Activated CD8-positive, alpha-beta memory T cell treated with anti-CD3 and anti-CD28 coated beads for 48 hours (primary cell): ENCODE measurements at places on chromosomes 3 and 15.

DNA sequence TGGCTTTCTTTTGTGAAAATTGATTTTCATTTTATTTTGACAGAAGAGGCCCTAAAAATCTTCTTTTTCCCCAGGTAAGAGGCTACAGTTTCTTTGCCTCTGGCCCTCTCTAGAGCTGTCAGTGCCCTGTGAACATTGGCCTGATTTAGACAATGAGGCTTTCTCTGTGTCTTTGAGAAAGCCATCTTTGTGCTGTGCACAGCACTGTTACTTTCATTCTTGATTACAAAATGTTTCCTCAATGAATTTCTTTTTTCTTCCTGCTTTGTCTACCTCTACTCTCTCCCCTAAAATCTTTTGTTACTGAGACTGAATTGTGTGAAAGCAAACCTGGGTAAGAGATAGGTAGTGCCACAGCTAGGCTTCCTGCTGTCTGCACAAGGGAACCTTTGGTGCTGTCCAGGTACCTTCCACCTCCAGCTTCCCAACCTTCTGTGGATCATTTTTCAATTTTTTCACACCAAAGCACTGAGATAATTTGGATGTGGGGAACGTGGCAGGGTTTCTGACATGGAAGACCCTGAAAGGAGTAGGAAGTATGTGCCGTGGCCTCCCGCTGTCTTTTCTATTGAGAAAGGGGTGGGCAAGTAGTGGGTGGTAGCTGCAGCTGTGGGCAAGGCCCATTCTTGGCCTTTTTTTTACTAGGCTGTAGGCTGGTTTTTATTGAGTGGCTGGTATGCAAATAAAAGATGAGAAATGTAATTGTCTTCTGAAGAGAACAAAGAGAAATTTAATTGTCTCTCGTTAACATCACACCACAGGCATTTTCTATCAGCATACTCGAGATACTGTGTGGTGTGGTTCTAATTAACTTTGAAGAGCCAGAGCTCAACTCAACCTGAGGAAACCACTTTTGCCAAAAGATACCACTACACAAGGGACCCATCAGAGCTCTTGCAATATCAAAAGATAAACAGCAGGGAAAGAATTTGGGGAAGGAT lies 21.0 kb downstream of the RAB8B start:
- DNase-seq = no peak

- DNase-seq = no peak
Observed at GRCh38 chr3:140081887-140082286, 146.9 kb downstream of the CLSTN2 start.

DNA sequence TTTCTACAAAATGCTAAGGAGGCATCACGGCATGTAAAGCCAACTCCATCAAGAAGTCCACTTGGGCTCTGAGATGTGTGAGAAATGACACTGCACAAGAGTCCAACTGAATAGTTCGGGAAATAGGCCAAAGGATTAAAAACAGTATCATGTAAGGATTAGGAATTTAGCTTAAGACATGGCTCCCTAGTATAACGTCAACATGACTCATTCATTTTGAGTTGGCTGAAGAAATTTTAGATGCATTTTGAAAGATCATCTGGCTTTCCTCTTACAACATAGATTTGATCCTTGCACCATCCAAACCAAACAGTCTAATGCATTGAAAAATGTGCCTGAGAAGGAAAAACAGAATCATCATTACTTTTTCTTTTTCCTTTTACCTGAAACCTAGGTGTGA lies 109.3 kb upstream of the MME start:
- DNase-seq = no peak

DNA sequence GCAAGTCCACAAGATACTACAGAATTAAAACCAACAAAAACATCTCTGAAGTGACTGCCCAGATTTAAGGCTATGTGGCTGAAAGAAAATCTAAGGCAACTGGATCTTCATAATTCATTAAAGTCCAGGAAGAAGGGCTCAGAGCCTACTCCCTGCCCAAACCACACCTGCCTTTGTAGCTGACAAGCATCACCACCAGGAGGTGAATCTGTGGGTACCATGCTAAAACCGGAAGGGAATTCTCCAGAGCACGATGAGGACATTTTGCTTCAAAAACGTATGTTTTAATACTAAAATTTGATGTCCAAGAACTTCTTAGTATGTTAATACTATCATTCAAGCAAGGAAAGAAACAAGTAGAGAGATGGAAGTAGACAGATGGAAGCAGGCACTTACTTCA lies 495.9 kb upstream of the NECTIN3 start:
- no peak for DNase-seq

- no peak for DNase-seq
Observed at GRCh38 chr3:43363621-43364266, 77.4 kb downstream of the SNRK start.

GRCh38 chr3:152245498-152246170 lies 23.1 kb upstream of the MBNL1 start:
- no peak for DNase-seq

DNA sequence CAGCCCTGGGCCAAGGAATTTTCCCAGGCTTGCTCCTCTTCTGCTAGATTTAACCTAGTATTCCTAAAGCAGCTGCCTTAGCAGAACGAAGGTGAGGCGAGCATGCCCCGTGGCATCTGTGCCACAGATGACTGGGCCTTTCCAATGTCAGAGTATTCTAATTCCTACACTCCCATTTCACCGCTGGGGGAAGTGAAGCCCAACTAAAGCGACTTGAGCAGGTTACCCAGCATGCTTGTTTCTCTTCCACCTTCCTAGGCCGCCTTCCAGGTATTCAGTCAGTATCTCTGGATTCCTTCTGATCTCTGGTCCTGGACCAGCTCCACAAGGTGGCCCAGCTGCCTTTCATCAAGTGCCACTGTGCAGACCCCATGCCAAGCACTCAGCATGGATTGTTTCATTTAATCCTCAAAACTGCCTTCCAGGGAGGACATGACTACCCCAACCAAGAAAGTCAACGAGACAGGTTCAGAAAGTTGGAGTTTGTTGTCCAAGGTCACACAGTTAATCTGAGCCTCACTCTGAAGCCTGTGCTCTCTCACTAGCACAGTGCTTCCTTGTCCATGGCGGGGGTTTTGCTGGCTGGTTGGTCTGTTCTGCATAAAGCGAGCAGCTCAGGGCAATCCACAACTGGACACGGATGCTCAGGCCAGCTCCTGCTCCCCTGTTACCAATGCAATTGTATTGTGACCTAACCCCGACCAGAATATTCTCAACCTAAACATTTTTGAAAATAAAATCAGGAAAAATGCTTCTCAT lies 15.1 kb downstream of the MYO5C start:
- DNase-seq = no peak

- no peak for DNase-seq
Observed at GRCh38 chr3:10337323-10338163, 16.6 kb upstream of the SEC13 start.

- no peak for DNase-seq
Observed at GRCh38 chr3:53166781-53167291, 5.8 kb downstream of the PRKCD start.

- no peak for DNase-seq
Observed at GRCh38 chr3:52456169-52456799, 880 bp downstream of the NISCH start.

DNA sequence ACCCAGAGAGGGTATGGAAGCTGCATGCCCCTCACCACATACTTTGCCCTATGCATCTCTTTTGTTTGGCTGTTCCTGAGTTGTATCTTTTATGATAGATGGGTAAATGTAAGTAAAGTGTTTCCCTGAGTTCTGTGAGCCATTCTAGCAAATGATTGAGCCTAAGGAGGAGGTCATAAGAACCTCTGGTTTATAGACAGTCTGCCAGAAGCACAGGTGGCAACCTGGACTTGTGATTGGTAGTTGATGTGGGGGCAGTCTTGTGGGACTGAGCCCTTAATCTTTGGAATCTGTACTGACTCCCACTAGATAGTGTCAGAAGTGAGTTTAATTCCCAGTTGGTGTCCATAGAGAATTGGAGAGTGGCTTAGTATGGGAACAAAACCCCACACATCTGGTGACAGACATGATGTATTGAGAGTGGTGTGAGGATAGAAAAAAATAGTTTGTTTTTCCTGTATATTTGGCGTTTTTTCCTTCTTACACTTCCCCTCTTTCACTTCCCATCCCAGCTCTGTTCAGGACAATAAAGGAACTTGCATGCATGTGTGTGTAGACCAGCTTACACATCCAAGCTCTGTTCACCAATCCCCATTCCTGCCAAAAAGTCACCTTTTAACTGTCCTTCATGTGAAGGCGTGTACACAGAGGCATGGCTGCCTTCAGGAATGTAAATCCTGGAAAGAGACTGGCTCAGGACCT lies 38.1 kb upstream of the SPPL2A start:
- DNase-seq = no peak

DNA sequence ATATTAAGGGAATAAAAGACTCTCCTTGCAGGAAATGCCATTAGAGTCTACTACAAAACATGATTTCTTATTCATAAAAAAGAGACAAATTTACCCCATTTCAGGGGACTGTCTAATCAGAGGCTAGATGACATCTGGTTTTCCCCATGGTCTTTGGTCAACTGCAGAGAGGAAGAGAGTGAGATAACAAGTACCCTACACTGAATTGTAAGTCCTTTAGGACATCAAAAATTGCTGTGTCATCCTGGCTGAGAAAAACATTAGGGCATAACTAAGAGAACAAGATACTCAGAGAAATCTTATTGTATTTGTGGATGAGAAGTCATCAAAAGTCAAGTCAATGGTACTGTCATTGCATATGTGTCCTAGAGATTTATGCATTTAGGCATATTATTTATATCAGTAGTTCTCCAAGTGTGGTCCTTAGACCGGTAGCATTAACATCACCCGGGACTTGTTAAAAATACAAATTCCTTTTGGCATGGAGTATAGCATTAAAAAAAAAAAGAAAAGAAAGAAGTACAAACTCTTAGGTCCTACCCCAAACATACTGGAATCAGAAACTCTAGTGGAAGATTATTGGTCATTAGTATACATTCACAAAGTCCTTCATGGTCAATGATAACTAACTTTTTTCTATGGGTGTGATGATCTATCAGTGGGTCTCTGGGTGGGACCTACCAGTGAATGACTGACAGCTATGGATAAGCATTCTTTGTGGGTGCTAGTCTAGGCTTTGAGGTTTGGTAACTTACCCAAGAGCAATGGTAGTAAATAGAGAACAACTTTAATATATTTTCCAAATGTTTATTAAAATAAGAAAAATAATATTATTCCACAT lies 29.0 kb upstream of the TBC1D5 start:
- no peak for DNase-seq

DNA sequence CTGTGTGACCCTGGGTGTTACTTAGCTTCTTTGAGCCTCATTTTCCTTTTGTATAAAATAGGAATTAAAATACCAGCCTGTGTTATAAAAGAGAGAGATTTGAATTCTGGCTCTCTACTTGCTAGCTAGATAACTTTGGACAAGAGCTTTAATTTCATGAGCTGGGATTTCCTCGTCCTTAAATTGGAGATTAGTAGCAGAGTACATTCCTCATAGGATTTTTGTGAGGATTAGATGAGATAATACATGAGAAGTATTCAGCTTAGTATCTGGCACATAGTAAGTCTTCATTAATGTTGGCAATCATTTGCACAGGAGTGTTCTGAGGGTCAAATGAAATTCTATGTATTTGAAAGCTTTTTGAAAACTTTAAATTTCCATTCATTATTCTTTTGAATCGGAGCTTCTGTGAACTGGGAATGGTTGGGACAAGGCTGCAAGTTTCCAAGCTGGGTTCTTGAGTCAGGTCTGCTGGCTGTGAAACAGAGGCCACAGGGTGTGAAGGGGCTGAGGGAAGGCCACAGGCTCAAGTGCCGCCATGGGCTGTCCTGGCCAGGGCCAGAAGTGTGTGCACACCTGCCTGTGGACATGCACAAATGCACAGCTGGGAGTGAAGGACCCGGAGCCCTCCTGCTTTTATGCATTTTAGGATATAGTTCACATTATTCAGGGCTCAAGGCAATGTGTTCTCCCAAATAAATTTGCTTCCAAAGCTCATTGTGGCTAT lies 17.2 kb downstream of the ALPK3 start:
- no peak for DNase-seq

- no peak for DNase-seq
Observed at GRCh38 chr15:41631880-41632470, 28.2 kb upstream of the MGA start.

DNA sequence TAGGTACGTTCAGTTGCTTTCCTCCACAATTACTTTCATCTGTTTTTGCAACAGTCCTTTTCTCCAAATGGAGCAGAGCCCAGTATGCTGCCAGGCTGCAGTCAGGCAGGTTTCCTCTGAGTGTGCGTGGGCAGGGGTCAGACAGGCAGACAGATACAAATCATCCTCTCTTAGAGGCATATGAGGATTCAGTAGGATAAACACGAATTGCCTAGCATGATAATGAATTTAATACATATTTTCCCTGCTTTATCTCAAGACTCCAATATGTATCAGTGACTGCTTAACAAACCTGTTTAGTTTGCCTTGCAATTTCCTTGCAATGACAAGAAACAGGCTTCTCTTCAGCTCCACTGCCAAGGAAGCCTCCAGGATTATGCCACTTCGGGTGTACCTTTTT lies 140.7 kb upstream of the NR2E3 start:
- DNase-seq = no peak

DNA sequence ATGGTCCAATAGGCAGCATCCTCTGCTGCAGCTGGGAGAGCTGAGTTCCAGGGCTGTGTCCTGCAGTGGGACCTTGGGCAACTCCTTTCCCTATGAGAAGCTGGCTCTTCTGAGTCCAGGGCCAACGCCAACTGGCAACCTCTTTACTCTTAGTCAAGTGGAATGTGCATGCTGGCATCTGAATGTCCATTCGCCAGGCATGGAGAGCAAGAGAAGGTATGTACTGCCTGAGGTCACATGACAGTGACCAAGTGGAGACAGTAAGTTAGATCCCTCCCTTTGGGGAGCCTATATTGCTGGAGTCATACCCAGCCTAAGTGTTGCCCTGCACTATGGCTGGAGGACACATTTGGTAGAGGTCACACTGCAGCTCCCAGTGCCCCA lies 12.1 kb downstream of the HEMK1 start:
- no peak for DNase-seq

GRCh38 chr15:38474155-38474757 lies 20.3 kb downstream of the FAM98B start:
- no peak for DNase-seq

GRCh38 chr15:99502182-99502581 lies 63.6 kb upstream of the MEF2A start:
- DNase-seq = no peak

DNA sequence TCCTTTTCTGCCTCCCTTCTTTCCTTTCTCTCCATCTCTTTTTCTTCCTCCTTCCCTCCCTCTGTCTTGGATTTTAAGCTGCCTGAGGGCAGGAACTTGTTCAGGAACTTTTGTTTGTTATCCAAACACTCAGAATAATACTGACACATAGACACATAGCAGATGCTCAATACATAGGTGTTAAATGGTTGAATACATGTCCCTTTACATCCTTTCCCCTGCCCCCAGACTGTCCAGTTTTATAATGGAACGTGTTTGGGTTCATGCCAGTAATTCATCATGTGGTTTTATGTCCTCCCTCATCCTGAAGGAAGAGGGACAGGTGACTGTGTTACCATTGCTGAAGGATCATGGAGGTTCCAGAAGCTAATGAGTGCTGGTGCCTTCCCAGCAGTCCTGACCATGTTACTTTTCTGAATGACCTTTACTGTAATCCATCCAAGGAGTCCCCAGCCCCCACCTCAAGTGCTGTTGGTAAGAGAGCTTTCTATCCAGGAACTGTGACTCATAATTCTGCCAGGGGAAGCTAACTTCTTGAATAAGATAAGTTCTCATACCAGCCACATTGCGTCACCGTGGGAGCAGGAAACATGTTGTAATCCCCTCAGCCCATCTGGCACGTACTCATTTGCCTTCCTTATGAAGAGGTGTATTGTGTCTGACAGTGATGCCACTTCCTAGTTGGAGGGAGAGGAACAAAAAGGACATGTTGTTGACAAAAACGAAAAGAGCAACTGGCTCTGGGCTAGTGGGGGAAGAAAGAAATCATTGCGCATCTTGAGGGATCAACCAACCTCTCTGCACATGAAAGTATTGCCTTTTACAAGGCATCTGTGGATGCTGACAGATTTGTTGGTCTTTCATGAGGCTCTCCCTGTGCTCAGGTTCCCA lies 52.4 kb downstream of the IL1RAP start:
- DNase-seq = no peak
